ENCODE measurements at places on chromosomes 6 and 20.

- DNase-seq: no peak
Measured at GRCh38 chr6:139325125-139325524, 33.3 kb upstream of the TXLNB start.

DNA sequence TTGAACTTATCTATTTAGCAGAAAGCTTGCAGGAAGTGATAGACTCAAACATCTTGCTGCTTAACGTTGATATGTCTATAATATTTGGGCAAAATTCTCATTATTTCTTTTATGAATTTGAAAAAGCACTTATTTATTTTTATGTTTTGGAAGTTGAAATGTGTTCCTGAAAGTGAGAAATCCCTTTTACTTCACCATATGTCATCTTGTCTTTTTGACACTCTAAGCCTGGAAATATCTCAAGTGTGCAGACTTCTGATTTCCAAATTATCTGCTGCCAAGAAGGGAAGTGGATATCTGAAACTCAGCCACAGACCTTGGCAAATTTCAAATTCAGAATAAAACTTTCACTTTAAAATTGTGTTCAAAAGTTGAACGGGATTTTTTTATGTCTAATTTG lies 368.7 kb upstream of the MANEA start:
- DNase-seq: no peak

GRCh38 chr20:33450867-33451266 lies 7.3 kb upstream of the SNTA1 start:
- peak; percentile 44 for DNase-seq

DNA sequence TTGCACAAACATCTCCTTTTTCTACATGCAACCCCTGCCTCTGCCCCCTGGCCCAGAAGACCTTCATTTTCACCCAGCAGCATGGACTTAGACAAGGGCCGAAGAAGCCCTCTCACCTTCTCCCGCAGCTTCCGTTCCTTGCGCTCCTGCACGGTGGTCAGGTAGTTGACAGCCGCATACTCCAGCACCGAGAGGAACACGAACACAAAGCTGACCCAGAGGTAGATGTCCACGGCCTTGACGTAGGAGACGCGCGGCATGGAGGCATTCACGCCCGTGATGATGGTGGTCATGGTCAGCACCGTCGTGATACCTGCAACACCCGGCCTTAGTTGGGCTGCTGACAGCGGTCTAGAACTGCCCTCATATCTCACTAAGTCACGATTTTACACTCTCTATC lies 47.1 kb upstream of the GABRR1 start:
- no peak for DNase-seq

DNA sequence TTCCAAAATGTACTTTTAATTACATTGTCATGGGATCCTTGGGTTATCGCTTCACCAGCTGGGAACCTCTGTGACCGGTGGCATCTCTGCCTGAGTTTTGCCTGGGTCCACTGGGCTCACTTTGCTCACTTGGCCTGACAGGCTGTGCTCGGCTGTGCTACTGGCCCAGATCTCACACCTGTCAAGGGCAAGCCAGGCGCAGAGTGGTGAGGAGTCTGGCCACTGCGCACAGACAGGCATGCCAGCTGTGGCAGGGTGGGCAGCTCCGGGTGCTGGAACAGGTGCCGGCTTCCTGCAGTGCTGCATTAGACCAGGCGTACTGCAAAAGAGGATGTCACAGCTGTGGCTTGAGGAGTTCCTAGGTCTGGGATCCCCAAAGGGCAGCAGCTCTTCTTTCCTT lies 489.8 kb downstream of the TENT5A start:
- DNase-seq: no peak

DNA sequence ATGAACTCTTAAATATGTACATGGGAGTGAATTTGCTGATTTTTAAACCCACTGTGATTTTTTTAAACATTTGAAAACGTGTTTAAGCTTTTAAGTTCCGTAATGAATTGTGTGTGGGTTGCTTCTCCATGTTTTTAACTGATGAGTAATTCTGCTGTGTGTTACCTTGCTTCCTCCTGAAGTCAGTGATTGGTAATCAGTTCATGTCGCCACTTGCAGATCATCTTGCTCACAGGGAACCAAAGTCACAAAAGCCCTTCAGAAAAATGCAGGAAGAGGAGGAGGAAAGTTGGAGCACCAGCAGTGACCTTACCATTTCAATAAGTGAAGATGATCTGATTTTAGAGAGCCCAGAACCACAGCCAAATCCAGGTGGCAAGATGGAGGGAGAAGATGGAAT lies 36.7 kb downstream of the KIZ start:
- DNase-seq: no peak

DNA sequence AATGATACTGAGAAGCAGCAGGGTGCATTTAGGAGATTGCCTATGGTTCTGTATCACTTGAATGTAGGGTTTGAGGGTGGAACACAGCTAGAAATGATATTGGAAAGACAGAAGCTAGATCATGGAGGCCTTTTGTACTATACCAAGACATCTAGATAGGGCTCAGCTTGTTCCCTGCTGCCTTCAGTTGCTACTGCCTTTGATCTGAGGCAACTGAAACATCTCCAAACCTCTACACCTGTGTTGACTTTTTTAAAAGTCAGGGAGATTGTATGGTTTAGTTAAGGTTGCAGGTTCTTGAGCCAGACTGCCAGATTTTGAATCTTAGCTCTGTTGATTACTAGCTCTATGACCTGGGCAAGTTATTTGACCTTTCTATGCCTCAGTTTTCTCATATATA lies 12.7 kb downstream of the BLTP3A start:
- no peak for DNase-seq

GRCh38 chr6:50120300-50120699 lies 70.6 kb upstream of the DEFB112 start:
- no peak for DNase-seq

GRCh38 chr20:25282034-25282781 lies 34.3 kb downstream of the PYGB start:
- no peak for DNase-seq

- no peak for DNase-seq
Measured at GRCh38 chr6:11142296-11143027, 30.9 kb upstream of the ERVFRD-1 start.

GRCh38 chr6:63452125-63452524 lies 120.2 kb upstream of the LOC128125822 start:
- DNase-seq: no peak

DNA sequence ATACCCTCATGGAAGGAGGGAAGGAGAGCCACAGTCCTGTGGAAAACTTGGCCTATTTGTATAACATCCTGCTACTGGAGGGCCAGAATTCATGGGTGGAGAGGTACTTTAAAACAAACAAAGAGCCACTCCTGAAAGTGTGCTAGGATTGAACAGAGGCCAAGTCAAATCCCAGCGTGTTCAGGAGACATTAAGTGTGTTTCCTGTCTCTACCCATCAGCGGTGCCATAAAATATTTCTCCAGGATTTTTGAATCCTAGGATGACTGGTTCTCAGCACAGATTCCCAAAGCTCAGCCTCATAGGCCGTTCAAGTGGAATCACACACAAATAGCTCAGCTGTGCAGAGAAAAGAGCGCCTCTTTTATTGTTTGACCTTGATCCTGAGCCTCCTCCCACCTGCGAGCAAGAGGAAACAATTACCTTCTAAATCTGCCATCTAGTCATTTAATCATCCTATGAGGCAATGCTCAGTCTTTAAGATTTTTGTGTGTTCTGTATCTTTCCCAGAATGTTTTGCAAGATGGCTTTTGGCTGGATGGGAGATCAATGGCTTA lies 31.8 kb upstream of the RALGAPA2 start:
- no peak for DNase-seq

DNA sequence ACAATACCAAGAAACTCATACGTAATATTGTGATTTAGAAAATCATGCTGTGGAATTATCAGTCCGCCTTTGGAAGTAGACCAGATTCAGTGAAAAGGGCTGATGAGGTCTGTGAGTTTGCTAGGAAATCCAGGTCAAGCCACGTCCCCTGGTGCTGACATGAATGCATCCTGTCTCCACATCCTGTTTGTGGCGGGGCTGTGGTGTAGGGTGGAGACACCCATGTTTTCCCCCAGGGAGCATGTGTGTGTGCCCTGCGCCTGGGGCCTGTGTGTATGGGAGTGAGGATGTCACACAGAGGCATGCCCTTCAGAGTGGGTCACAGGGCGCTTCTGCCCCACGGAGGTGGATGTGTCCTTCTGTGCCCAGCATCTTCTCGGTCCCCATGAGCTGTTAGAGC lies 109.1 kb downstream of the SASH1 start:
- DNase-seq: no peak

GRCh38 chr6:168177103-168177891 lies 98.3 kb upstream of the FRMD1 start:
- no peak for DNase-seq

GRCh38 chr6:106115286-106115685 lies 29.1 kb downstream of the PRDM1 start:
- no peak for DNase-seq

Data from AG08396 (cell line).